Head of caudate nucleus (tissue), 42 donors: ENCODE measurements at places on chromosomes 1 and 21.

- no peak for DNase-seq
These were observed 20.6 kb downstream of the KIRREL1 start for GRCh38 chr1:158013840-158014730.

- DNase-seq = peak; percentile 62
These were observed 737.8 kb upstream of the CXADR start for GRCh38 chr21:16775076-16775475.

- DNase-seq = peak; percentile 12
These were observed 28.1 kb upstream of the COL6A2 start for GRCh38 chr21:46069719-46070279.

- DNase-seq = no peak
These were observed 32.0 kb upstream of the CSF1 start for GRCh38 chr1:109878531-109879104.

- no peak for DNase-seq
These were observed 170.4 kb upstream of the ZC3H12A start for GRCh38 chr1:37303884-37304574.

- no peak for DNase-seq
These were observed 72.4 kb upstream of the TIAM1 start for GRCh38 chr21:31416465-31416864.
